ENCODE measurements at places on chromosomes 11 and 22. TPM values are rescaled to one million over a fixed set of nuclear protein-coding genes. Genes with fewer than 3 reads are reported as not detected.

ELP4 gene
- total RNA-seq, result 4.3 TPM

GGT5 gene
- 4.4 TPM for total RNA-seq

KIRREL3 gene
- 0.45 TPM for total RNA-seq

CRYBB3 gene
- not detected for total RNA-seq

MTFP1 gene
- 5.9 TPM for total RNA-seq

ARVCF gene
- 12.9 TPM for total RNA-seq

ASPHD2 gene
- total RNA-seq, result 4.2 TPM

TSGA10IP gene
- total RNA-seq, result not detected

UBE2L6 gene
- total RNA-seq, result 41.1 TPM

RAG2 gene
- not detected for total RNA-seq

POLA2 gene
- 32.4 TPM for total RNA-seq

TRPM5 gene
- total RNA-seq, result not detected

TMPRSS4 gene
- total RNA-seq, result not detected

OR2D2 gene
- total RNA-seq, result not detected

OR51A7 gene
- total RNA-seq, result not detected

VPS11 gene
- 29.4 TPM for total RNA-seq

OR2AT4 gene
- not detected for total RNA-seq

UPK2 gene
- total RNA-seq, result not detected

TMPRSS5 gene
- total RNA-seq, result 0.09 TPM

MDK gene
- total RNA-seq, result 52.2 TPM

KMT5B gene
- total RNA-seq, result 20.1 TPM

PCSK7 gene
- total RNA-seq, result 42.6 TPM

MS4A4E gene
- not detected for total RNA-seq

UBXN1 gene
- total RNA-seq, result 70.7 TPM

KCNJ5 gene
- not detected for total RNA-seq

SNX32 gene
- total RNA-seq, result 1.6 TPM

HORMAD2 gene
- not detected for total RNA-seq

POTEH gene
- total RNA-seq, result not detected

ANO1 gene
- not detected for total RNA-seq

SLC29A2 gene
- total RNA-seq, result 0.36 TPM

DSCAML1 gene
- not detected for total RNA-seq

OR52I2 gene
- total RNA-seq, result not detected

MYRF gene
- 0.18 TPM for total RNA-seq

PARVA gene
- total RNA-seq, result 64.0 TPM

SYNGR1 gene
- 3.9 TPM for total RNA-seq

POGLUT3 gene
- total RNA-seq, result 20.3 TPM

SGSM1 gene
- total RNA-seq, result not detected

RIMBP3C gene
- total RNA-seq, result 0.63 TPM

RIC3 gene
- total RNA-seq, result not detected

TEX12 gene
- 0.36 TPM for total RNA-seq

TMEM151A gene
- total RNA-seq, result 0.27 TPM

Data from fibroblast of the aortic adventitia (primary cell).